ENCODE measurements at places on chromosomes 6 and 20.

GRCh38 chr6:55941702-55942101 lies 66.3 kb upstream of the BMP5 start:
- DNase-seq: no peak

- DNase-seq: no peak
These were observed 29.6 kb downstream of the QKI start for GRCh38 chr6:163444077-163444476.

DNA sequence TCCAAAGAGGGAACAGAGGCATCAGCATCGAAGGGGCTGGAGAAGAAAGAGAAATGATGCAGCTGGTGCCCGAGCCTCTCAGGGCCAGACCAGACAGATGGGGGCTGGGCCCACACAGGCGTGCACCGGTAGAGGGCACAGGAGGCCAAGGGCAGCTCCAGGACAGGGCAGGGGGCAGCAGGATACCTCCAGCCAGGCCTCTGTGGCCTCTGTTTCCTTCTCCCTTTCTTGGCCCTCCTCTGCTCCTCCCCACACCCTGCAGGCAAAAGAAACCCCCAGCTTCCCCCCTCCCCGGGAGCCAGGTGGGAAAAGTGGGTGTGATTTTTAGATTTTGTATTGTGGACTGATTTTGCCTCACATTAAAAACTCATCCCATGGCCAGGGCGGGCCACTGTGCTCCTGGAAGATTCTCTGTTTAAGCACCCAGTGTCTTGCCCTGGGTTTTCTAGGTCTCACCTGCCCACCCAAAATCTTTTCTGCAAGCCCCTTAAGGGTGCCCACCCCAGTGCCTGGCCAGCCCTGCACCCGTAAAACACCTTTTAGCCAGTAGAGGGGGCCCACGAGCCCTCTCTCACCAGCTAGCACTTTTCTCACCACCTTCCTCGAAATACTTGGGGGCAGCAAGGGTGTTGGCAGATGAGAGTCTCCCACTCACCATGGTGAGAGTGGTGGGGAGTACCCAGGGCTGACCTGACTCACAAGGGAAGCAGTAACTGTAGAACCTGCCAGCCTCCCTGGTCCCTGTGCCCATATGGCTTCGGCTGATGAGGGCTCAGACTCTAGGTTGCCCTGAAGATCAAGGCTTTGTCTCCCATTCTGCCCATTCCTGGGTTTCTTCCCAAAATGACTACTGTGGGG lies 35.7 kb upstream of the ID1 start:
- DNase-seq: no peak

DNA sequence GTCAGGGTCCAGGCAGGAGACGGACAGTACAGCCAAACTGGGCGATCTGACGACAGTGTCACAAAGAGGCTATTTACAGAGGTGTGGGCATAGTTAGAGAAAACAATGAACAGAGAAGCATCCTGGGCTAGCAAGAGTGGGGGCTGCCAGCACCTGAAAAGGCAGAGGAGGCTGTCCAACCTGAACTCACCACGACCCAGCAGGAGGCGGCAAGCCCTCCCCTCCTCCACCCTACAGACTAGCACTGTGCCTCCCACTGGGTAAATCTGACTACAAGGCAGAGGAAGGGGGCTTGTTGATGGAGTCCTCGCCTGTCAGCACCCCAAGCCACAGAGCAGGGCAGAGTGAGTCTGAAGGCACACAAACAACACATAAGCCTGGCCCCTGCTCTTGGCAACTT lies 52.8 kb upstream of the CDYL start:
- DNase-seq: no peak

DNA sequence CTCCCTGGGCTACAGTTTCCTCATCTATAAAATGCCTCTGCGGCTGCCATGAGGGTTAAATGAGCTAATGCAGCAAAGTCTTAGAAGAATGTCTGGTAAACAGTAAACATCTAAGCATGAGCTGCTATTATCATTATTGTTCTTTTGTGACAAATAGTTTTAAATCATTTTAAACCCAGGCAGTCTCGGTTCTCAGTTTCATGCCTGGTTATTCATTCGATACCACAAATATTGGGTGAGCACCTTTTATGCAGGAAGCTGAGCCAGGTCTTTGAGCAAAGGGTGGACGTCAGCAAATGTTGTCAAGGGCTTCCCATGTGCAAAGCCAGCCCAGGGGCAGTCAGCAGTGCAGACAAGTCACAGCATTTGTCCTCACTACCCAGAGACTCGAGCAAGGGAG lies 128.7 kb downstream of the NFATC2 start:
- DNase-seq: no peak

- DNase-seq: no peak
These were observed 173.6 kb downstream of the COL21A1 start for GRCh38 chr6:56073761-56074160.

- DNase-seq: no peak
These were observed 289.6 kb downstream of the RFPL4B start for GRCh38 chr6:112636650-112637262.

GRCh38 chr6:133495205-133495903 lies 254.2 kb downstream of the EYA4 start:
- no peak for DNase-seq

DNA sequence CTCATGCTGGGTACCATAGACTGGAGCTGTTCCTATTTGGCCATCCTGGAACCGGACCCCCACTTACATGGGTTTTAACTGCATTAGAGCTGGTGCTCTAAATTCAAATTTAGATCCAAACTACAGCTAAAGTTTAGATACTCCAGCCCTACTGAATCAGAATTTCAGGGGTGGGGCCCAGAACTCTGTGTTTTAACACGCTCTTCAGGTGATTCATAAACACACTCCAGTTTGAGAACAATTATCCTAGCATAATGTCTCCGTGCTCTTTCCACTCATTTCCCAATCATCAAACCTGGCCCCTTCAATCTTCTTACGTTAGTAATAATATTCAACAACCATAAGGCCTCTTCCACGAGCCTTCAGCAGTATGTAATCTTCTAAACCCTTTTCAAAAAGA lies 15.3 kb downstream of the TRPC4AP start:
- no peak for DNase-seq

DNA sequence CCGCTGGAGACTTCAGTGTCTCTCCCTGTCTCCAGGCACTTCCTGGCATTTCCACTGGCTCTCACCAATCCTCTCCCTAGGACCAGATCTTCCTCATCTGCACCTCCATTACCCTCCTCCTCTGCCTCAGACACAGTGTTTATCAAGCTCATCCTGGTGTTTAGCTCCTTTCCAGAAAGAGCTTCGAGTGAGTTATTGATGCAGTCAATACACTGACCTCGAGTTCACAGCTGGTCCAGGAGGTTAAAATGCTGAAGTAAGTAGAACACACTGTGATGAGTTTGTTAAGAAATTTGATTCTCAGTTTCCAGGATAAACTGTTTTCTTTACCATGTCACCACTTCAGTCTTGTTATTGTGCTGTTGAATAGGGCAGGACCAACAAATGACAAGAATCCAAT lies 42.1 kb upstream of the ARMC2 start:
- DNase-seq: no peak

- DNase-seq: no peak
These were observed 314.1 kb downstream of the PTPRT start for GRCh38 chr20:42875581-42875980.

DNA sequence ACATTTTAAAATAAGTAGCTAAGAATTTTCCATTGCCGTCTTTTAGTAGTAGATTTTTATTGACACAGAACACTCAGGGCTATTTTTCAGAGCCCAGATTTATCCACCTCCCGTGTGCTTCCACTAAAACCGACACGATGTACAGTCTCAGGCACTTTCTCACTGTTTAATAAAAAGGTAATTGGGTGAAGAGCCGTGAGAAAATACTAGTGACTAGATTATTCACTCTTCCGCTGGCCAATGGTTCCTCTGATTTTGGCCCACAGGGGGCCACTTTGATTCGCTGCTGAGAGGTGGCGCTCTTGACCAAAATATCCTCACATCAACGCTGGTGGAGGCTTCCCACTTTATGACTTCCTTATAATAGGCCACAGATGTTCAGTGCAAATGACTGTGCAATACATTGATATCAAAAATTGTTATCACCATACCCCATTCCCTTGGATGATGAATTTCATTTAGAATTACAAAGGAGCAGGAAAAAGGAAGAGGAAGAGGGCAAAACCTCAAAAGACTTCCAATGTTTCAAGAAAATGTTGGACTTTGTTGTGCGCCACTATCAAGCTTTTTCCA lies 12.3 kb upstream of the HDDC2 start:
- no peak for DNase-seq

- peak; percentile 52 for DNase-seq
These were observed 1.4 kb downstream of the CLIC1 start for GRCh38 chr6:31734821-31735406.

DNA sequence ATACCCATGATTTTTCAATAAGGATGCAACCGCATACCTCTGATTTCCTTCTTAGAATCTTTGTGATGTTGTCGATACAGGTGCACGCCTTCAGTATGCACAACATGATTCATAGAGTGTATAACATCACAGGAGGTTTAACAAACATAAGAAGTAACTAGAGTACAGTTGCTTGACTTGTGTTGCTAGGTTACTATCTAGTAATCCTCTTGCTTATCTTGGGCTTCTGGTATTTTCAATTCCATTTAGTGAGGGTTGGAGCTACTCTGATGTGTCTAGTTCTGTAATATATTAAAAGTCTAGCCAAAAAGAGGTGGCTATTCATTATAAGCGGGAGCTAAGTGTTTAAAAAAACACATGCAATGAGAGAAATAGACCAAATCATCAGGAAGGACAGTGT lies 85.5 kb upstream of the TENT5A start:
- no peak for DNase-seq

DNA sequence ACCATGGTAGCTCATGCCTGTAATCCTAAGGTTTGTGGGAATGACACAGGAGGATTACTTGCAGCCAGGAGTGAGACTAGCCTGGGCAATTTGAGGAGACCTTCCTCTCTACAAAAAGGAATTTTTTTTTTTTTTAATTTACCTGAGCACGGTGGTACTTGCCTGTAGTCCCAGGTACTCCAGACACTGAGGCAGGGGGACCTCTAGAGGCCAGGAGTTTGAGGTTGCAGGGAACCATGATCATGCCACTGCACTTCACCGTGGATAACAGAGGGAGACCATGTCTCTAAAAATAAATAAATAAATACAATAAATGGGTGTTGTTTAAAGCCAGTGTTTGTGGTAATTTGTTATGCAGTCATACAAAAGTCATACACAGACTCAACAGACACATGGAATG lies 2.4 kb upstream of the HLA-F start:
- no peak for DNase-seq

DNA sequence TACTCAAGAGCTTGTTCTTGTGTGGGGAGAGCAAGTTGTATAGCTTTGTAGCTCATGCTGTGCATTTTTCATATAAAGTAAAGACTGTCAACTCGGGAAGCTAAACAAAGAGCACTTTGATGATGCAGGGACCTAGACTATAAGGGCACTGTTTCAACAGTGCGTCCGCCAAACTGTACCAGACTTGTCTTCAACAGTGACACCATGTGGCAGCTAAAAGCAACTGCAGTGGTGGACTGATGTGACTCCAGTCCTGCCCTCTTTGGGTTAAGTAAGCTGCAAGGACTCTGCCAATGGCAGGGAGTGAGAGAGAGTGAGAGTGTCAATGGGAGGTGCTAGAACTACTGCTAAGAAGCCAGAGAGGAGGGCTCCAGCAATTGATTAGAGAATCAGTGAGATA lies 48.1 kb upstream of the MC3R start:
- no peak for DNase-seq

- no peak for DNase-seq
These were observed 206.8 kb downstream of the TINAG start for GRCh38 chr6:54515013-54515412.

DNA sequence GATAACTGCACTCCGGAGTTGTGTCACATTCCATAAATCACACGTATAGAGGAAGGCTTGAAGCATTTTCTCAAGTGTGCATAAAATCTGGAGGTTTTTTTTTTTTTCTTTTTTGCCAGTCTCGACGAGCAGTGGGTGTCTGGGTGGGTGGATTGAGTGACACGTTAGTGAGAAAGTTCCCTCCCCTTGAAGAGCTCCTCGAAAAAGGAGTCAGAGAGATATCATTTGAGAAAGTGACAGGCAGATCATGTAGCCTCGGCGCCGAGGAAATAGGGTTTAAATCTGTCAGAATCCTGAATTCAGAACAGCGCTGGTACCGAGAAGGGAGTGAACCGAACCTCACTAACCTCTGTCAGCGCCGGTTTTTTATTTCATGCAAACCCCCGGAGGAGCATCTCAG lies 269.5 kb upstream of the ARID1B start:
- no peak for DNase-seq

DNA sequence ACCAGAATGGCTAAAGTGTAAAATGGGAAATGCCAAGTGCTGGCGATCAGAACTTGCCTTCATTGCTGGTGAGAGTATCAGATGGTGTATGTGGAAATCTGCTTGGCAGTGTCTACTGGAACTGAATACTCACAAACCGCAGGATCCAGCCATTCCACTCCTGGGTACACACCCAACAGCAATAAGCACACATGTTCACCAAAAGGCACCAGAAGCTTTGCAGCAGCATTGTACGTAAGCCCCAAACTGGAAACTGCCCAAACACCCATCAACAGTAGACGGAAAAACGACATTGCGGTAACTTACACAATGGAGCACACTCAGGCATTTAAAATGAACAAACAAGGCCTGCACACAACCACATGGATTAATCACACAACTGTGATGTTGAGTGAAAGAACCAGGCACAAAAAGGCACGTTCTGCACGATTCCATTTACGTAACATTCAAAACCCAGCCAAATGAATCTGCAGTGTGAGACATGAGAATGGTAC lies 37.3 kb upstream of the BPIFA2 start:
- no peak for DNase-seq

DNA sequence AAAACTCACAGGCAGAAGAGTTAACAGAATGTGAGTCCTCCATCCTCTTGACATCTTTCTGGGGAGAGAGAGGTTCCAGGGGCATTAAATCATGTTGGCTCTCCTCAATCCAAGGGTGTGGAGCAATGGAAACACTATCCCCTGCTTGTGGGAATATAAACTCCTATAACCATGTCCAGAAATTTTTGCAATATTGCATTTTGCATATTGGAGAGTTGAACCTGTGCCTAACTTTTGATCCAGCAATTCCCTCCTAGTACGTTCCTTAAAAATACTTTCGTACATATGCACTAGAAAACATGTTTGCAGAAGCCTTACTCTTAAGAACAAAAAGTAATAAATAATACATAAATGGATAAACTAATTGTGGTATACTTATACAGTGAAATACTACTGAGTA lies 56.3 kb upstream of the FAM184A start:
- DNase-seq: no peak

GRCh38 chr20:52160621-52161204 lies 30.9 kb downstream of the ZFP64 start:
- no peak for DNase-seq

- DNase-seq: no peak
These were observed 648.5 kb downstream of the TFAP2A start for GRCh38 chr6:9766240-9766915.

- DNase-seq: no peak
These were observed 63.8 kb downstream of the HECA start for GRCh38 chr6:139198529-139199288.

DNA sequence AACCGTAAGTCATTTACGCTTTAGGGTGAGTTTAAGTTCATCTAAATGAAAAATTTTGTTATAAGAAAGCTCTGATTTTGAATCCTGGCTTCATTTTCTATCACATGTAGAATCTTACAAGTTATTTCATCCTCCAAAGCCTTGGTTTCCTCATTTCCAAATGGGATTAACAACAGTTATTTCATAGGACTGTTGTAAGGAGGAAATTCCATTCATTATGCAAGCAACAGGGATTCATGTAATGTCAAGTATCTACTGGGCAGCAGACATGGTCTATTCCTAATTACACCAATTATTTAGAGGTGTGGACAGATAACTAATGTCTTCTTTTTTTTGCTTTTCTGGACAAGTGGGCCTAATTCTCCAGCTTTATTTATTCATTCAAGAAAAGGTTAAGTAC lies 154.0 kb downstream of the PDSS2 start:
- no peak for DNase-seq

Measured in stimulated activated CD8-positive, alpha-beta memory T cell treated with anti-CD3 and anti-CD28 coated beads, Interleukin-7, amount 100 ng/mL, for 48 hours (primary cell).